ENCODE measurements at places on chromosomes 6 and 20. TPM values are rescaled to one million over a fixed set of nuclear protein-coding genes. Genes with fewer than 3 reads are reported as not detected.

DNA sequence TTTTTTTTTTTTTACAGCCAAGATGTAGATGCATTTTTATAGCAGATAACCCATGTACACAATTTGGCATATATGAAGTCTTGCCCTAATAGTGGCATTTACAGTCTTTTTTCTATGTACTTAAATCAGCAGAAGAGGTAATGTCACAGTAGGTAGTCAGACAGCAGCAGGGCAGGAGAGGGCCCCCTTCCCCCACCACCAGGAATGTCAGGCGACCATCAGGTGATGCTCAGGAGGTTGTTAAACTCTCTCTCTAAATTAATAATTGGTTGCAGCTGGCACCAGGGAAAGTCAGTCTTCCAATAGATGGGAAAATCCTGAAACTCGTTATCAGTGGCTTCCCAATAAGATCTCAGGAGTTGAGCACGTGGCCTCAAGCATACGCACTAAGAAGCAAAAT is 188.0 kb upstream of the ADGRB3 start:
- DNase-seq = no peak

DNA sequence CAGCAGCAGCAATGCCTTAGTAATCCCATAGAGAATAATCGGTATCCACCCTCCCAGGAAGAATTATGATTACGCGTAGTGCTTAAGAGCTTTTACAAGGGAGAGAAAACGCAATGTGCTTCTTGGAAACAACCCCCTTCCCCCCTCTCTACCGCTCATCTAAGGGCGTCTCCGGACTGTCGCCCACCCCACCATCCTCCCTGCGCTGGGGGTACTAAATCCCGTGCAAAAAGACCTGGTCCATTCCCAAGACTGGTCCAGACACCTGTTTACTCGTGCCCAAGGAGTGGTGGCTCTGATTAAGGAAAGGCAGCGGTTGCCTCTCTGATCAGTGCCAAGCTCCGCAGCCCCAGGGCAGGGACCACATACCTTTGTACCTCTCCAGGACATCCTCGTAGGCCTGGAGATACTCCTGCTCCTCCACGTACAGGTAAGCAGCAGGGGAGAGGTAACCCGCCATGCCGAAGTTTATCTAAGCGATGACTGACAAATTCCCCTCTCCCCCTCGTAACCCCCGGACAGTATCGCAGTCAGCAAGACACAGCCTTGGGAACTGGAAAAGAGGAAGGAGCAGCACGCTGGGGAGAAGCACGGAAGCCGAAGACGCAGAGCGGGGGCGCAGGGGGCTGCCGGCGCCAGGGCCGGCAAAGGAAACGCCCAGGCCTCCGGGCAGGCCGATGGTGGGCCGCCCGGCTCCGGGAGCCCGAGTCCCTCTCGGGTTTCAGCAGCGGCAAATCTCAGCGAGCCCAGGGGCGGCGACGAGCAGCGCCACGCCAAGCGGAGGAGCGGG is 112.0 kb upstream of the BEND6 start:
- DNase-seq = peak; percentile 57

DNA sequence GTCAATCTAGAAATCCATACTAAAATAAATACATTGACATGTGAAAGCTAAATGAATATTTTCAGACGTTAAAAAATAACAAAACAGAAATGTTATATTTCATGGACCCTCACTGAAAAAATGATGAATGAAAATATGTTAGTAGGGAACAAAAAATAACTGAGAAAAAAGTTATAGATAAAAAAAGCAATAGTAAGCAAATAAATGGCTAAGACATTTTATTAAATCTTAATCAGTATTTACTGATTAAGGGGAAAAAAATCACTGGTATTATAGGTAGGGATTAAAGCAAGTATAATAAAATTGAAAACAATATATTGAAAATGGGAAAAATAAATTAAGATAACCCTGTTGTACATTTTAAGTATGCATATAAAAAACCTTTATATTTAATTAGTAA is 468.1 kb upstream of the MANEA start:
- no peak for DNase-seq

GRCh38 chr6:84508334-84508733 is 256.1 kb downstream of the TBX18 start:
- no peak for DNase-seq

GRCh38 chr6:118514689-118515088 is 33.4 kb upstream of the PLN start:
- DNase-seq = no peak

GRCh38 chr6:117617210-117618035 is 15.1 kb upstream of the GOPC start:
- DNase-seq = no peak

DNA sequence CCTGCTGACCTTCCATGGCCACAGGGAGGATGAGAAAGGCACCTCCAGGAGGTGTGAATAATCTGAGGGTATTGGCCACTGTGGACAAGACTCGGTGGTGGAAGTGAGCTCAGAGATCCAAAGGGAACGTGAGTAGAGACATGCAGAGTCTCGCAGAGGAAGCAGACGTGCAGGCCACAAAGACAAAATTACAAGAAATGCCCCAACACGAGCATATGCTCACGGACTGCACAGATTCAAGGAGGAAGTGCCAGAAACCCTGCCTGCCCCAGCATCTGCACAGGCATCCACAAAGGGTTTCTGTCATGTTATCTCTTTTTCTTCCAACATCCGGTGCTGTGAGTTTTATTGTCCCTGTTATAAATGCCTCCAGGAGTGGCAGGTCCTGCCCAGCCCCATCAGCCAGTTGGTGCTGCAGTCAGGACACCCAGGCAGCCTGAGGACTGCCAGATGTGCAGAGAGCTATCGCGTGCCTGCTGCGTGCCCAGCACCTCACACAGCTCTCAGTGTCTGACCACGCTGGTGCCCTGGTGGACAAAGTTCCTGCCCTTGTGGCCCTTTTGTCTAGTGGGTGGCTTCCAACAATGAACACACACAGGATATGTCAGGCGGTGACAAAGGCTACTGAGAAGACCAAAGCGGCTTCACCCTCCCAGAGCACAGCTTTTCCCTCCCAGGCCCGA is 34.0 kb upstream of the FANCE start:
- DNase-seq = no peak

- DNase-seq = no peak
Observed at GRCh38 chr6:45589367-45589766, 211.6 kb upstream of the SUPT3H start.

SLC32A1 gene
- not detected for total RNA-seq

ULBP3 gene
- total RNA-seq = 4.2 TPM

GNMT gene
- total RNA-seq = 0.34 TPM

VGLL2 gene
- not detected for total RNA-seq

CPNE5 gene
- total RNA-seq = not detected

All from SK-MEL-5 (cell line).